ENCODE measurements at places on chromosomes 3 and 15. TPM values are rescaled to one million over a fixed set of nuclear protein-coding genes. Genes with fewer than 3 reads are reported as not detected.

GRCh38 chr3:66948041-66948440 lies 50.1 kb upstream of the KBTBD8 start:
- no peak overlapping the region for H3K27ac ChIP-seq
- no peak overlapping the region for H3K4me3 ChIP-seq
- no peak for DNase-seq
- no peaks in the 10 kb centered on the region for H3K27me3 ChIP-seq
- H3K4me1 ChIP-seq = no peaks in the 10 kb centered on the region

GRCh38 chr3:177145381-177145780 lies 51.9 kb downstream of the TBL1XR1 start:
- no peak overlapping the region for H3K27ac ChIP-seq
- no peaks in the 10 kb centered on the region for H3K27me3 ChIP-seq
- DNase-seq = no peak
- no peak overlapping the region for H3K4me3 ChIP-seq

DNA sequence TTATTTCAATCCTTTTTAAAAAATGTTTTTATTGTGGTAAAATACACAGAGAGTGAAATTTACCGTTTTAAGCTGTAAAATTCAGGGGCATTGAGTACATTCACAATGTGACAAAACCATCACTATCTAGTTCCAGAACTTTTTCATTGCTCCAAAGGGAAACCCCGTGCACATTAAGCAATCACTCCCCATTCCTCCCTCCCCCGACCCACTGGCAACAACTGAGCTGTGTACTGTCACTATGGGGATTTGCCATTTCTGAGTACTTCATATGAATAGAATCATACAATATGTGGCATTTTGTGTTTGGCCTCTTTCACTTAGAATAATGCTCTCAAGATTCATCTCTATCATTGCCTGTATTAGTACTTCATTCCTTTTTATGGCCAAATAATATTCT lies 45.5 kb upstream of the BOC start:
- H3K36me3 ChIP-seq = no peaks in the 10 kb centered on the region
- no peaks in the 10 kb centered on the region for H3K4me1 ChIP-seq
- no peaks in the 10 kb centered on the region for H3K27me3 ChIP-seq

GRCh38 chr3:45670436-45670835 lies 18.8 kb upstream of the SACM1L start:
- H3K36me3 ChIP-seq = peaks cover 6% of the 10 kb centered on the region
- H3K27ac ChIP-seq = no peak overlapping the region

- H3K27ac ChIP-seq = no peak overlapping the region
- H3K36me3 ChIP-seq = no peaks in the 10 kb centered on the region
- H3K4me3 ChIP-seq = no peak overlapping the region
- no peak for DNase-seq
- H3K27me3 ChIP-seq = peaks cover 11% of the 10 kb centered on the region
- H3K4me1 ChIP-seq = no peaks in the 10 kb centered on the region
These were observed 14.9 kb downstream of the GRAMD2A start for GRCh38 chr15:72182673-72183072.

DNA sequence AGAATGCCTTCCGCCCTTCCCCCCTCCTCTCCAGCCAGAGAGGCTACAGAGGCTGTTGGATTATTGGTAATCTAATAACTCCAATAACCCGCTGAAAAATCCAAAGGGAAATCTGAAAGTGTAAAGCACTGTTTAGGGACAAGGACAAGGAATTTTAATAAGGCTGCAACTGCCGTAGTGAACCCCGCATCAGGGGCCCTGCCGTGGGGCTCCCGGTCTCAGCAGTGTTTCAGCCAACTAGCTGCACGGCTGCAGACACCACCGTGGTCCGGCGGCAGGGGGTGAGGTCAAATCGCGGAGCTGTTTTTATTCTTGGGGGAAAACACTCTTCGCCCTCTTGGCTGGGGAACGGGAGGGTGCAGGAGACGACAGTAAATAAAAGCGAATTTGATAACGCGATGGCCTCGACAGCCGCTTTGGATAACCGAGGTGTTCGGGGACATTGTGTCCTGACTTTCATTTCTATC lies 6.1 kb downstream of the BCL6 start:
- H3K27ac ChIP-seq = no peak overlapping the region
- no peaks in the 10 kb centered on the region for H3K27me3 ChIP-seq
- peak overlapping the region; percentile 81 for H3K4me3 ChIP-seq
- no peaks in the 10 kb centered on the region for H3K36me3 ChIP-seq
- H3K4me1 ChIP-seq = peaks cover 30% of the 10 kb centered on the region

DNA sequence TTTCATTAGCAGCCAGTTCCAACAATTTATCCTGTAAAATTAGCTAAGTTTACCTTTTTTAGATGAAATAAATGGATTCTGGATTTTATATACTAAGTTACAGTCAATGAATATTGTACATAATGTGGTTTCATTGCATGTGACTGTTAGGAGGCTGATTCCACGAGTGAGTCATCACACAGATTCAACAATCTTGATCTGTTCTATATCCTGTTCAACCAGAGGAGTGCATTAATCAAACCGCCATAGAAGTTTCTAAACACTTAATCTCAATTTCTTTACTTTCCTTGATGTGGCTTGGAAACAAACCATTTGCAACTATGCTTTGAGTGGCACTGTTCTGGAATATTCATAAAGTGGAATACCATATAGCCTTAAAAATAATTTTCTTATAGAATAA lies 15.3 kb downstream of the DNAJC13 start:
- no peak overlapping the region for H3K27ac ChIP-seq
- no peaks in the 10 kb centered on the region for H3K27me3 ChIP-seq
- no peaks in the 10 kb centered on the region for H3K36me3 ChIP-seq
- no peaks in the 10 kb centered on the region for H3K4me1 ChIP-seq

ZNF385D gene
- total RNA-seq = not detected

- no peak overlapping the region for H3K4me3 ChIP-seq
- no peaks in the 10 kb centered on the region for H3K27me3 ChIP-seq
- H3K36me3 ChIP-seq = no peaks in the 10 kb centered on the region
- no peak for DNase-seq
- no peak overlapping the region for H3K27ac ChIP-seq
These were observed 1123.7 kb downstream of the IGSF11 start for GRCh38 chr3:117910820-117911521.

DNA sequence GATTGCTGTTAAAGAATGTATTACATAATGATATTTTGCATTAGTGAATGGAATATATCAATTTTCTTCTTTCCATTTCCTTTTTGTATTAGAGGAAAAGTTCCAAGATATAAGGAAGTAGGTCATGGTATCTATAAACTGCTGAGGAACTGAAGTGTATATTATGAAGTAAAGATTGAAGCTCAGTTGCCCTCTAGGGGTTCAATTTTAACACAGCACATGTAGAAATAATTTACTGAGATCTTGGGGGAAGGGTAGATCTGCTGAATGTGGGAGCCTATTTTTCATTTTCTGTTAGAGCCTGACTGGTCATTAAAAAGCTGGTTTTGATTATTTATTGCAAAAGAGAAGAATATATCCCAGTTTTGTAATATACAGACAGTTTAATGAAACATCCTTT lies 45.2 kb downstream of the CMC1 start:
- DNase-seq = peak; percentile 26
- H3K36me3 ChIP-seq = no peaks in the 10 kb centered on the region
- H3K4me1 ChIP-seq = no peaks in the 10 kb centered on the region
- no peak overlapping the region for H3K4me3 ChIP-seq
- no peak overlapping the region for H3K27ac ChIP-seq

DNA sequence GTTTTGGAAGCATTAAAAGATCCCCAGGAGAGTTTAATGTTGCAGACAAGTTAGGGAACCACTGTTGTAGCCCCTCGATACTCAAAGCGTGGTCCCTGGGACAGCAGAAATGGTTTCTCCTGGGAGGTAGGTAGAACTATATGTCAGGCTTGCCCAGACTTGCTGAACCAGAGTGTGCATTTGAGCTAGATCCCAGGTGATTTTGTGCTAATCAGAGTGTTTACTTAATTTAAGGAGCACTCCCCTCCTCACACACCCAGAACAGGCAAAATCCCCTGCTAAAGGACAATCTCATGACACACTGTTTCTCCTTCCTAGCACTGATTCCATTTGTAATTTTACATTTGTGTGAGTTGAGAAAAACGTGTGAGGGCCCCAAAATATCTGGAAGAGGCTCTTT lies 24.3 kb downstream of the LMCD1 start:
- DNase-seq = no peak
- no peak overlapping the region for H3K4me3 ChIP-seq
- no peaks in the 10 kb centered on the region for H3K36me3 ChIP-seq
- no peak overlapping the region for H3K27ac ChIP-seq

DNA sequence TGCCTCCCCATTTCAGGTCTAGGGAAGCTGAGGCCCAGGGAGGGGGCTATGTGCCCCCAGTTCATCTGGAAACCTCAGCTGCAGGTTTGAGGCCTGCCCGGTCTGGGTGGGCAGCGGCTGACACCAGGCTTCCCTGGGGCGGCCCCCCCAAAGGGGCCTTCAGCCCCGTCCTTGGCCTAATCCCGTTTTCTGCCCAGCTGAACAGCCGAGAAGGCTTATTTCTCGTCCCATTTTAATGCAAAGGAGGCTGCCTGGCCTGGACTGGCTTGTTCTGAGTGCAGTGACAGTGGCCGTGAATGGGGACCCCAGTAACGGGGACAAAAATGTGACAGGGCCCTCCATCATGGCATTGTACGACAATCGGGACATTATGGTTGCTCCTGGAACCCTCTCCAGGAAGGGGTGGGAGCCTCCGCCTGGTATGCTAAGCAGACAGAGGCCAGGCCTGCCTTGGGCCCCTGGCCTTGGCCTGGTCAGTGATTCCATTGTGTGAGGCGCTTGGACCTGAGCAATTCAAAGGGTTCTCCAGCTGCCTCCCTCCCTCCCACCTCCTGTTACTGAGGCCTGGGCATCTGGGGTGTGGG lies 93.9 kb downstream of the WNT7A start:
- H3K27me3 ChIP-seq = peaks cover 4% of the 10 kb centered on the region
- no peaks in the 10 kb centered on the region for H3K4me1 ChIP-seq
- no peak overlapping the region for H3K27ac ChIP-seq
- DNase-seq = no peak
- no peaks in the 10 kb centered on the region for H3K36me3 ChIP-seq

DNA sequence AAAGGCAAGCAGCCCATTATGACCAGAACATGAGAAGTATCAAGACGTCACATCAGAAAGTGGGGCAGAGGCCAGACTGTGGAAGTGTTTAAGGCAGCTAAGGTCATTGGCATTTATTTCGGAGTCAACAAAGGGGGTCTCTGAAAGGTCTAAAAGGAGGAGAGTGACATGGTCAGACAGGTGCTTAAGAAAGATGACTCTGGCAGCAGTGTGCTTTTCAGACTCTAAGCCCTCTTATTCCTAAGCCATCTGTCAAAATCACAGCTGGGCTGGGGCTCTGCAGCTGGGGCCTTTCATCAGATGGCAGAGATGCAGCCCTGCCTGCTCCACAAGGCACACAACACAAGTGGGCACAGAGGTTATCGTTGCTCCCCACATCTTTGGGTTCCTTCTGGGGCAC lies 14.0 kb downstream of the FBXL22 start:
- no peak overlapping the region for H3K4me3 ChIP-seq
- no peaks in the 10 kb centered on the region for H3K27me3 ChIP-seq
- H3K36me3 ChIP-seq = peaks cover 32% of the 10 kb centered on the region

STAC gene
- total RNA-seq = not detected

- H3K27me3 ChIP-seq = no peaks in the 10 kb centered on the region
- no peak overlapping the region for H3K4me3 ChIP-seq
- DNase-seq = no peak
- H3K36me3 ChIP-seq = no peaks in the 10 kb centered on the region
- no peak overlapping the region for H3K27ac ChIP-seq
- H3K4me1 ChIP-seq = no peaks in the 10 kb centered on the region
These were observed 233.0 kb upstream of the POU1F1 start for GRCh38 chr3:87509401-87509800.

DNA sequence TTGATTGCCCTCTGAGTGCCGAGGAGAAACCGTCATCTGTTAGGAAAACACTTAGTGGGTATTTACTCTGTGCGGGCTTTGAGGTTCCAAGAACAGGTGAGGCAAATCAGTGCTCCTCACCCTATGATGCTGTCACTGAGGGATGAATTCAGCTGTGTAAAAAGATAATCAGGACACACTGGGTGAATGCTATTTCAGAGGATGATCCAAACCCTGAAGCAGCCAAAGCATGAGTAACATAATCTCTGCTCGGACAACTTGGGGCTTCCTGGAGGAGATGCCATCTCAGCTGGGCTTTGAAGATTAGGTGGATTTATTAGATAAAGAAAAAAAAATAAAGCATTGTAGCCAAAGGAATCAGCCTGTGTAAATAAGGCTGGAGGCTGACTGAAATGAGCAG lies 10.5 kb upstream of the GADL1 start:
- no peaks in the 10 kb centered on the region for H3K27me3 ChIP-seq
- no peak for DNase-seq
- H3K4me3 ChIP-seq = no peak overlapping the region
- no peak overlapping the region for H3K27ac ChIP-seq
- H3K36me3 ChIP-seq = no peaks in the 10 kb centered on the region

DNA sequence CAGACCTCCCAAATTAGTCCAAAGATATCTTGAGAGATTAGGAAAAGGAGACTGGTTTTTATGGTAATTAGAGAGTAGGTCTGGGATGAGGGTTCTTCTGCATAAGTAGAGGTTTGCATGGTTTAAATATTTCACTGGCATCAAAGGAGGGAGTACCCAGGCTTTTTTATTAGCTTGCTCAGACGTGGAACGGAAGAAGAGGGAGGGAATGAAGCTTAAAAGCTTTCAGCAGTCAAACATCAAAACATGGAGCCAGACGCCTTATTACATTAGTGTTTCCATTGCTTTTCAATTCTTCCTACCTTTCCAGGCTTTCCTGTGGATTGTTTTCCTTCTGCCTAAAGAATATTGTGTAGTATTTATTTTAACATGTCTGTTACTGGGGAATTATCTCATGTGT lies 342.1 kb upstream of the SOX2 start:
- no peaks in the 10 kb centered on the region for H3K4me1 ChIP-seq
- no peaks in the 10 kb centered on the region for H3K27me3 ChIP-seq
- no peak overlapping the region for H3K4me3 ChIP-seq
- DNase-seq = no peak
- H3K36me3 ChIP-seq = no peaks in the 10 kb centered on the region

TMCO5A gene
- not detected for total RNA-seq

DNA sequence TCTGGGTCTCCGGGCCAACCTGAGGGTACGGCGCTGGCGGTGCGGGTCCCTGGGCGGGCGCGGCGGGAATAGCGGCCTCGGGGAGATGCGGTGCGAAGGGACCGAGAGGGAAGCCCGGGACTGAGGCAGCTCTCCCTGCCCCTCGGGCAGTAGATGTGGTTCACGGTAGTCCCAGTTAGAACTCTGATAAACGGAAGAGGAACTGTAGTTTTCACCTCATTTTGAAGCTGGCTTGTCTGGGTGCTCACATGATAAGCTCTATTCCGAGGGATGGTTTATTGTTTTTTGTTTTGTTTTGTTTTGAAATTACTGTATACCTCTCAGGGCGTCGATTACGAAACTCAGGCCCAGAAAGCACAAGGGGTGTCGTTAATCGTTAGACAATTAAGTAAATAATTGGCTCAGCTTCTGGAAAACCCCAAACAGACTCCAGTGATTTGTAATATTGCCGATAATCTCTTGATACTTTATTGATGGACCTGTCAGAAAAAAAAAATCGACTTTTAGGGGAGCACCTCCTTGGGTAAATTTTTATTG lies 413 bp downstream of the NUSAP1 start:
- no peak for DNase-seq
- peak overlapping the region; percentile 76 for H3K27ac ChIP-seq
- H3K27me3 ChIP-seq = no peaks in the 10 kb centered on the region
- peaks cover 8% of the 10 kb centered on the region for H3K4me1 ChIP-seq
- no peaks in the 10 kb centered on the region for H3K36me3 ChIP-seq
- H3K4me3 ChIP-seq = peak overlapping the region; percentile 98

ZPLD1 gene
- total RNA-seq = not detected

C3orf80 gene
- total RNA-seq = not detected

GRCh38 chr15:52139599-52140462 lies 27.3 kb upstream of the BCL2L10 start:
- H3K4me3 ChIP-seq = no peak overlapping the region
- H3K27me3 ChIP-seq = no peaks in the 10 kb centered on the region
- peaks cover 21% of the 10 kb centered on the region for H3K36me3 ChIP-seq
- DNase-seq = peak; percentile 48
- H3K27ac ChIP-seq = no peak overlapping the region
